ENCODE measurements at places on chromosomes 2 and 18.

GRCh38 chr2:18558458-18558857, 2.0 kb downstream of the RDH14 start:
- DNase-seq = no peak

GRCh38 chr2:216294305-216294704, 78.0 kb downstream of the MARCHF4 start:
- no peak for DNase-seq

GRCh38 chr2:15511686-15512085, 49.4 kb downstream of the NBAS start:
- no peak for DNase-seq

GRCh38 chr18:12393998-12394397, 13.7 kb upstream of the PRELID3A start:
- no peak for DNase-seq

- DNase-seq = peak; percentile 7
Observed at GRCh38 chr18:31684279-31685096, at the start of gene B4GALT6. TSS of gene B4GALT6 (minus strand) at chr18:31684581. CDS start at chr18:31684426, 155 bp downstream.

DNA sequence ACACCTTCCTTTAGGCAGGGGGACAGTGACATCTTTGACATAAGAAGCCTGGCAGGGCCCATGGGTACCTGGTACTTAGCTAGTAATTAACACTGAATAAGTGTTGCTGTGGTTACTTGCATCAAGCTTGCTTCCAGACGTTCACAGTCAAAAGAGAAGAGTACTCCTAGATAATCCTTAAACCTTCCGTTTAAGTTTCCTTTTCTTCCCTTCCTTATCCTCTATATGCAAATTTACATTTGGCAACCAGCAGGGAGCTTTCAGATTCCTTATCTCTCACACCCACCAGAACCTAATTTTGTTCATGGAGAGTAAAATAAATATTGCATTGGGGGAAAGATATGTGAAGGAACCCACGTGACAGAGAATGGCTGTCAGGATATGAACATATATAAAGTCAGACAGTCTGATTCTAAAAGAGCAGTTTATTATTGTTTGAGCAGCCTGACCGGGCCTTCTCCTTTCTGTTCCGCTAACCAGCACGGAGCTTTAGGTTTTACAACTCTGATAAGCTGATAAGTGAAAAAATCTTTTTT, 7.8 kb upstream of the RAB31 start:
- no peak for DNase-seq

DNA sequence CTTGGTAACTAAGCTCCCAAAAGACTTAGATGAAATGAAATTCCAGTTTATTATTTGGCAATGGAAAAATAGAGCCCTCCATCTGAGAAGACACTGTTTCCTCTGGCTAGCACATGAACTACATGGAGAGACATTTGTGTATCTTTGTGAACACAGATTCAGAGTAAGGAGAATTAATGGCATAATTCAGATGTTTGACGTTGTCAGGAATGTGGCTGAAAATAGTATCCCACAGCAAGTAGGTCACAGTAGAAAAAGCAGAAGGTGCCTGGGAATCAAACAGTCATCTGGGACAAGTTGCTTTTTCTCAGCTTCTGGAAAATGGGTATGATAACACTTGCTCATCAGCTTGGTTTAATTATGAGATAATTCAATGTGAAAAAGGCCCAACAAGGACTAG, 288.6 kb downstream of the PTPRM start:
- DNase-seq = no peak

DNA sequence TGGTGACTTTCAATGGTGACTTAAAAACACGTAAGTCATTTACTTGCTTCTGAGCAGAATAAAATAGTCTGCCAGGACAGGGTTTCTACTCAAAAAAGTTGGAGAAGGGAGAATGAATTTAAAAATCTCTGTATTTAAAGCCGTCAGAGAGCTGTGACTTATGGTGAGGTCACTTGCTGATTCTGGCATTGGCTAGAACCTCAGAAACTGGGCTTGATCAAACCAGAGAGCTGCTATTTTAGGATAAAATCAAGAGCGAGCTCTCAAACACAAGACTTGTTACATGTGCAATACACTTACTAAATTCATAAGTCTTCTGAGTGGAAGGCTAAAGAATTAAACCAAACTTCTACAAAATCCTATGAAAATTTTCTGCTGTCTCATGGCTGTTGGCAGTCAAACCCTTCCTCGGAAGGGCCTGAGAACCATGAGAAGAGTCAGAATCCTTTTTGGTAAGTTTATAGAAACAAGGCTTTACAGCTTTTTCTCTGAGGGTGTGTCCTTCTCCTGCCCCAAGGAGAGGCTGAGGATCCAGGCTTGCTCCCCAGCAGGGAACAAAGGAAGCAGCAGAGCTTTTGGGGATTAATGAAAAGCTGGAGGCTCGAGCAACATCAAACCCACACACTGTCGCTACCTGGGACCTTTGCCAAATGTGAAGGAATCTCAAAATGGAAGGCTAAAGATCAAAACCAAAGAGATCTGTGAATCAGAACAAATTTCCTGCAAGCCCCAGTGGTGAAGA, 816.4 kb downstream of the SOCS6 start:
- peak; percentile 2 for DNase-seq
